ENCODE measurements at places on chromosomes 1 and 21.

GRCh38 chr1:171083222-171083621, 7.5 kb upstream of the FMO3 start:
- DNase-seq = no peak

- DNase-seq = no peak
Measured at GRCh38 chr1:9824702-9825089, 931 bp upstream of the CLSTN1 start.

DNA sequence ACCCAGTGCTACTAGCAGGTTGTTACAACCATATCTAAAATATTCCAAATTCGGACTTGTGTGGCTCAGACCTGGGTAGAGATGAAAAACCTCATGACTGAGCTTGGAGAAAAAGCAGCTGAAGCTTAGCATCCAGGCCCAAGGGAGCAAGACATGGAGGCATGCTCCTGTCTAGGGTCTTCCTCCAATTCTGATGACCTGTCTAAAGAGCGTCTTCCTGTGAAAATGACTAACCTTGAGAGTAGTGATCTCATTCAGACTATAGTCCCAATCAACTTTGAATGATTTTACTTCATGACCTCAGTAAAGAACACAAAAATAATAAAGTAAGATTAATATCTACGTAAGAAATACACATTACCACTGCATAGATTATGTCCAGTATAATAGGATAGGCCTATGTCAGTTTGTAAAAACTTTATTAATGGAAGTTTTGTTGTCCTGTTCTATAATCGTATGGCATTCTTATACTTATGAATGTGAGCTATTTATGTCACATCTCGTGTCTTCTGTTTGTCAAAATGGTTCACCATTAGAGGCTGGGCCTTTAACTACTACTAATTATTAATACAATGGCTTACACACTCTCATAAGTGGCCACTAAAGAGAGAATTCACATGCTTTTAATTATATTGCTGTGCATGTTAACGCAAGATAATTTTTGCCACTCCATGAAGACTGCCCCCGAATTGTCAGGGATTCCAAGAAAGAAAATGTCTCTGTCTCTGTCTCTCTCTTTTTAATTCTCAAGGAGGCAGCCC, 201.3 kb downstream of the NCAM2 start:
- DNase-seq = no peak

DNA sequence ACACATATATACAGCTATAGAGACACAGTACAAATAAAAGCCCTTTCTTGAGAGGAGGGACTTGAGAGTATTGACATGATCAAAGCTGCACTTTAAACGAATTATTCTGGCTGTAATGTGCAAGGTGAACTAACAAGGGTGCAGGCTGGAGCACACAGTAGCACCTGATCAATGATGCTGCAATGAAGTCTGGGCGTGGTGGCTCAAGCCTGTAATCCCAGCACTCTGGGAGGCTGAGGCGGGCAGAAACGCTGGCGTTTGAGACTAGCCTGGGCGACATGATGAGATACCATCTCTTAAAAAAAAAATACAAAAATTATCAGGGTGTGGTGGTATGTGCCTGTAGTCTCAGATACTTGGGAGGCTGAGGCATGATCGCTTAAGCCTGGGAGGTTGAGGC, 14.1 kb upstream of the CTH start:
- DNase-seq = no peak

GRCh38 chr1:208009706-208010444, 99.0 kb upstream of the CD34 start:
- no peak for DNase-seq

Measured in HCT116 (cell line).